ENCODE measurements at places on chromosomes 3 and 15.

GRCh38 chr15:70046679-70047369 lies 50.9 kb downstream of the TLE3 start:
- no peak for DNase-seq

DNA sequence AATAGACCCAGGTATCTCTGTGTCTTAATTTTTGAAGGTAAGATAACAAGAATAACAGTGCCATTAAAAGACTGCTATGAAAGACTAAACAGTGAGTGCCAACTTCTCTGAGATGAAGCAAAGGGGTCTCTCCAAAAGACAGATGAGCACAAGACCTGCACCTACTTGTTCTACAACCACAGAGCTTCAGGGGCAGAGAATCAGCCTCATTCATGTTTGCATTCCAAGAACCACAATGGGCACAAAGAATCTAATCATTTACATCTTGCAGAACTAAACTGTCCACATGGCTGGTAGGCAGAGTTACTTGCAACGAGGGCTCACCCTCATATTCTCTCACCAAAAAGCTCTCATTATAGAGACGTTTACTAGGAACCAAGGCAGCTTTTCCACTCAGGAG lies 83.9 kb downstream of the PEAK1 start:
- no peak for DNase-seq

GRCh38 chr3:123291404-123291803 lies 89.7 kb downstream of the SEC22A start:
- DNase-seq = no peak

GRCh38 chr3:149620291-149621020 lies 37.4 kb downstream of the WWTR1 start:
- no peak for DNase-seq

GRCh38 chr3:172869784-172870518 lies 119.4 kb downstream of the ECT2 start:
- no peak for DNase-seq

- no peak for DNase-seq
These were observed 17.6 kb upstream of the ACTL6A start for GRCh38 chr3:179544981-179545645.

DNA sequence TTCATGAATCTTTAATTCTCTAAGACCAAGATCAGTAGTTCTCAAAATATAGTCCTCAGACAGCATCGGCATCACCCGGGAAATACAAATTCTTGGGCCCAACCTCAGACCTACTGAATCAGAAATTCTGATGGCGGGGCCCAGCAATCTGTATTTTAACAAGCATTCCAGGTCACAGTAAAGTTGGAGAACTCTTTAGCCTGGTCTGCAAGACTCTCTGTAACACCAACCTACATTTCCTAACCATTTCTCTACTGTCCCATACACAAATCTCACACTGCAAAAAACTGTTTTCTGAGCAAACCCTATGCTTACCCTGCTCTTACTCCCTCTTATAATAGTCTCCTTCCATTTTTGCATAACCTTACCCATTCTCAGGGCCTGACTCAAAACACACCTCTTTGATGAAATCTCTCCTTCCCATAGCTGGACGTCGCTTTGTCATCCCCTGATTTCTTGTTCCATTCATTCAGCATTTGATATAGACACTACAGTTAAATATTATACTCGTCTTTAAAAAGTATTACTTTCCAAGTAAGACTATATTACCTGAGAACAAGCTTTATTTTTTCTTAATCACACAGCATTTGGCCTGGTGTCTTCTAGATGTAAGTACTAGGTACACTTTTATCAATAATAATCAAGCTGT lies 83.3 kb upstream of the MYO5C start:
- no peak for DNase-seq

DNA sequence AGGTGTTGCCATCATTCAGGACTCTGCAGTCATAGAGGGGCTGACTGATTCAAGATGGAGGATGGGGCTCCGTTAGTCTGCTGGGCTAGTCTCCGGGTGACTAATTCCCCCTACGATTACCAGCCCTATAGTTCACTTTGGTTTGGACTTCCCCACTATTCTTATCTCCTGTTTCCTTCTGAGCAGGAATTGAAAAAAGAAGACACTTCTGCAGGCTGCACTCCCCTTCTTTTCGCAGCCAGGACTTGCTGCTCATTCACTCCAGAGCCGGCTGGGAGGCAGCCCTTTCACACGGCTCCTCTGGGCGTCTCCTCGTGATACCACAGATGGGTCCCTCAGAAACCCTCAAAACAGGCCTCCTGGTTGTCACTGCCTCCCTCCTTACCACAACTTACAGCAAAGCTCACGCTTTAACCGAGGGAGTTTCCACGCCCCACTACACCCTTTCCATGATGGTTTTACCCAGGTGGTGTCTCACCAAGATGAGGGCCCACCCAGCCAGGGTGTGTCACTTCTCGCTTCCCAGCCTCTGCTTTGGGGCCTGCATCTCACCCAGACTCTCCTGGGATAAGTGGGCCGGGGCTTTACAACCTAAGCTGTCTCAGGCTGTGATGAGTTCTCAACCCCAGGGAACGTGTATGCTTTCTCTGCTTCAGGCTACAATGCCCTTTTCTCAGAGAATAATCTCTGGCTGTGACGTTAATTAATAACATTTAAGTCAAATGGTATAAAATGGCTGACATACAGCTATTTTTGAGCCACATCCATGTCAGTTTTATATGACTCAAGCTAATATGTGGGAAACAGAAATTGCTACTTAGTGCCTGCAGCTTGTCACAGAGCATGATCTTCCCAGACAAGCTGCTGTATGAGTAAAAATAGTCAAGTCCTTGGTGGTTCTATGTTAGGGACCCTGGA lies 11.9 kb downstream of the CX3CR1 start:
- no peak for DNase-seq

DNA sequence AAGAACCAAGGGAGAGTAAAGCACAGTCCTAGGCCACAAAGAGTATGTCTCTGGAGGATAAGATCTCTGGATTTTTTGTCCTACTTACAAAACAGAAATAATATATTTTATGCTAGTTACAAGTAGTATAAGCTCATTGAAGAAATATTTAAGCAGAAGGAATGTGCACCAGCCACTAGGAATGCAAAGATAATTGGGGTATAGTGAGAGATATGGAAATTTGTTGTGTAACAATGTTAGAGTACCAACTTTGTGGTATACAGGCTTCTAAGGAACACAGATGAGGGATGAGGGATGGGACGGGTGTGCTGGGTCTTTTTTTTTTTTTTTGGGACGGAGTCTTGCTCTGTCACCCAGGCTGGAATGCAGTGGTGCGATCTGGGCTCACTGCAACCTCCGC lies 26.5 kb downstream of the AKAP13 start:
- no peak for DNase-seq
